HTR-8/SVneo (cell line): ENCODE measurements at places on chromosomes 1 and 21.

GRCh38 chr1:8145545-8146202, 119.6 kb upstream of the ERRFI1 start:
- no peak for DNase-seq

GRCh38 chr1:225321784-225322183, 106.1 kb downstream of the LBR start:
- no peak for DNase-seq

DNA sequence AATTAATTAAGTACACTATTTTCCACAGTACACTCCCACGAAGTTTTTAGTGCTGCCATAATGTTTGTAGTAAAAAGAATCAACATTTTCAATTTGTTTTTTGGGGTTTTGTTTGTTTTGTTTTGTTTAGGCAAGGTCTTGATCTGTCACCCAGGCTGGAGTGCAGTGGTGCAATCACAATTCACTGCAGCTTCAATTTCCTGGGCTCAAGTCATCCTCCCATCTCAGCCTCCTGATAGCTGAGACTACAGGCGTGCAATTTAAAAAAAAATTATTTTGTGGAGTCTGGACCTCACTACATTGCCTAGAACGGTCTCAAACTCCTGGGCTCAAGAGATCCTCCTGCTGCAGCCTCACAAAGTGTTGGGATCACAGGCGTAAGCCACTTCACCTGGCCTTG, 11.4 kb downstream of the GLUL start:
- DNase-seq = no peak

- peak; percentile 69 for DNase-seq
These were observed 128.5 kb upstream of the ERRFI1 start for GRCh38 chr1:8154621-8155052.

GRCh38 chr1:2271211-2271721, 43.1 kb downstream of the SKI start:
- DNase-seq = no peak

DNA sequence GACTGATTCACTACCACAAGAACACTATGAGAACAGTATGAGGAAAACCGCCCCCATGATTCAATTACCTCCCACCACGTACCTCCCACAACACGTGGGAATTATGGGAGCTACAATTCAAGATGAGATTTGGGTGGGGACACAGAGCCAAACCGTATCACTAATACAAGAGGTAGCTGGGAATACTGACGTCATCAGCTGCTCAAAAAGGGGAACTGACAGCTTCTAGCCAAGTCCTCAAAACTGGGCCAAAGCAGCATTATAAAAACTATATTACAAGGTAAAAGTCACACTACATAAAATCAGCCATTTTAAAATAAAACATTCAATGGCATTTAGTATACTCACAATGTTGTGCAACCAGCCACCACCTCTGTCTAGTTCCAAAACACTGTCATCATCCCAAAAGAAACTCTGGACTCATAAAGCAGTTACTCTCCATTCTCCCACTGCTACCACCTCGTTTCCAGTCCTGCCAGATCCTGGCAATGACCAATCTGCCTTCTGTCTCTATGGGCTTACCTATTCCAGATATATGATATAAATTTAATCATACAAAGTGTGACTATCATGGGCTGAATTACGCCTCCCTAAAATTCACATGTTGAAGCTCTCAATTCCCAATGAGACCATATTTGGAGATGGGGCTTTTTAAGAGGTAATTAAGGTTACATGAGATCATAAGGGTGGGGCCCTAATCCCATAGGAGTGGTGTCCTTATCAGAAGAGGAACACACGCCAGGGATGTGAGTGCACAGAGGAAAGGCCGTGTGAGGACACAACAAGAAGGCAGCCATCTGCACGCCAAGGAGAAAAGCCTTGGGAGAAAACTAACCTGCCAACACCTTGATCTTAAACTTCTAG, 192.1 kb downstream of the SETD4 start:
- no peak for DNase-seq

DNA sequence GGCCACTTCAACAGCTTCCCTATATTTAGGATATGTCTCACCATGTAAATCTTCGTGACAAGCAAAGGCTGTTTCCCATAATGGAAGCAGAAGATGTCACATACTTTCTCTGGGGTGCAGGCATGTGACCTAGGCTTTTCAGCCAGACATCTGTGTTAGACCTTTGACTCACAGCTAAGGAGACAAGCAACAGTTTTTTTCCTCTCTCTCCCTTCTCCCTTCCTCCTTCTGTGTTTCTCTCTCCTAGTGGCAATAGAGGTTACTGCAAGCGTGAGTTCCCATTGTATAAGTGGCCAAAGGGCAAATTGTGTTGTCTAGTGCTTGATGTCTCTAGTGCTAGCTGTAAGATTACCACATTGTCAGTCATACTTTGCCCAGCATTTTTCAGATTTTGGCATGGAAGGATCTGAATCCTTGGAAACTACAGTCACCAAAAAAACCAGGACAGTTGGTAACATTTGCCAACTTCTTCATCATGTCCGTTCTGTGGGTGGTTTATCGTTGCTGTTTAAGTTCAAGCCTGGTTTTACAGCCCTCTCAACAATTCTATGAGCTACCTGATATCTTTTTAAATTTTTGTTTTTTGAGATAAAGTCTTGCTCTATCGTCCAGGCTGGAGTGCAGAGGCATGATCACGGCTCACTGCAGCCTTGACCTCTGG, 44.4 kb upstream of the RABGAP1L start:
- DNase-seq = peak; percentile 40

DNA sequence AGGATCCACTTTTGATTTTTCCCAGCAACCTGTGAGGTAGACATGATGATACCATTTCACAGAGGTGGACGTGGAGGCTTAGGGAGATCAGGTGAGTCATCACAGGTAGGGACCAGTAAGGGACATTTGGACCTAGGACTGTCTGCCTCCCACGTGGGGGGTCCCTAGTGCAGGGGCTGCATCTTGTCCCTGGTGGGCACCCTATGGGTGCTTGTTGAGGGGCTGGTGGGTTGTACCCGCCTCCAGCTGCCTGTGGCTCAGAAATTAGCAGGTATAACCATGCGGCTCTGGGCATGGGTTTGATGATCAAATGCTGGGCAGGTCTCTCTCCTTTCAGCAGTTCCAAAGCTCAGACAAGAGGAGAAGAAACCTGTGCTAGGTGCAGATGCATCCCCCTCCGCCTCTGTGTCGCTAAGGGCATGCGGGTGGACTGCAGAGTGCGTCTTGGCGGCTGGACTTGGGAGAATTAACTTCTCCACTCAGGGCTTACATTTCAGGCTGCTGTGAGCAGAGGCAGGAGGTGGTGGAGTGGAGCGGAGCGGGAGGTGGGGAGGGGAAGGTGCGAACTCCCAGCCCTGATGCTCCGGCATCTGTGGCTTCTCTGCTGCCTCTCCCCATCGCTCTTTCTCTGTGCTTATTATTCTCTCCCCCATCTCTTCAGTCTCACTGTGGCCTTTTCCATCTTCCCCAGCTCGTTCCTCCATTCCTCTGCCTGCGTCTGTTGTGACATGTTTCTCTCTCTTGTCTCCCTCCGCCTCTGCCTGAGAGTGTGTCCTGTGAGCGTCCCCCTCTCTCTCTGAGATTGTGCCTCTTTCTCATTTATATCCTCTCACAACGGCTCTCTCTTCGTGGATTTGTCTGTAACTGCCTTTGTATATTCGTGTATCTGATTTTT, 146.8 kb downstream of the PTPRU start:
- no peak for DNase-seq

DNA sequence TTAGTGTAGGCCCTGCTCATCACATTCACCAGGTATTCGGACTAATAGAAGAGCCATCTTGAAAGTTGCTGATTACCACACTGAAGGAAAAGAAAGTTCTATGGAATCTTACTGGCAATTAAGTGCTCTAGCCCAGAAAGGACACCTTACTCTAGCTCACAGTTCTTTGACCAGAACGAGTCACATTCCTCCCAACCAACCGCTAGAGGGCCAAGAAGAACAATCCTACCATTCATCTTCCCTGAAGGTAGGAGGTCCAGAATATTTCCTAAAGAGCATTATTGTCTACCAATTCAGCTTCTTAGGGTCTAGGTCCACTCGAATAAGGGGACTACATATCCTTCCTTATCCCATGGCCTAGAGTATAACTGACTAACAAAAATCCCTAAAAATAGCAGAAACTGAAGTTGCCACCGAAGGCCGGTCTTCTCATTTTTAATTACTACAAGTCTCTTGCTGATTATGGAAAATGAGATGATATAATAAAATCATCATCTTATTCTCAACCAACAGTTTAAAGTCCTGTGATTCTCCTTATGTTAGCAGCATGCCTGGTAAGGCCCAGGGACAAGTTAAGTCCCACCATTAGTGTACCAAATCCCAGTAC, 2.7 kb upstream of the FMO1 start:
- DNase-seq = no peak

GRCh38 chr1:55313903-55314302, 98.7 kb upstream of the USP24 start:
- no peak for DNase-seq

- DNase-seq = peak; percentile 56
These were observed 10.5 kb downstream of the KIAA1614 start for GRCh38 chr1:180923021-180923841.

- DNase-seq = no peak
These were observed 12.9 kb upstream of the NUF2 start for GRCh38 chr1:163308811-163309210.

- no peak for DNase-seq
These were observed 109.1 kb upstream of the HOOK1 start for GRCh38 chr1:59705466-59706302.

GRCh38 chr1:143680304-143680703, 291.5 kb downstream of the FAM72C start:
- DNase-seq = no peak

- no peak for DNase-seq
These were observed 10.8 kb downstream of the OBSCN start for GRCh38 chr1:228218513-228219244.

DNA sequence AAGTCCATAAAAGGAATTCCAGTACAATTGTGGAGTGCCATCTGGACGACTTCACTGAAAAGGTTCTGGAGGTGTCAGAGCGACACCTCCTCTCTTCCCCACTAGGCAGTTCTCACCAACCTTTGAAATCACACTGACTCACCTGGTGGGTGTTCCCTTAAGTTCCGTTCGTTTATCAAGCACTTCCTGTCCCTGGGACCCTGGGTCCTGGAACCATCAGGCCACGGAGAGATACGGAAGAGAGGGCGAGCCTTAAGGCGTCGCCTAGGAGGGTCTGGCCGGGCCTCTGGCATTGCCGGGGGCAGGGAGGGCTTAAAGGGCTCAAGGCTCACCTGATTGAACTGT, 317 bp downstream of the SPAG17 start:
- DNase-seq = no peak

GRCh38 chr1:1304331-1305299, 3.1 kb downstream of the ACAP3 start:
- peak; percentile 71 for DNase-seq

GRCh38 chr1:198359024-198359653, 181.3 kb downstream of the ATP6V1G3 start:
- DNase-seq = no peak

DNA sequence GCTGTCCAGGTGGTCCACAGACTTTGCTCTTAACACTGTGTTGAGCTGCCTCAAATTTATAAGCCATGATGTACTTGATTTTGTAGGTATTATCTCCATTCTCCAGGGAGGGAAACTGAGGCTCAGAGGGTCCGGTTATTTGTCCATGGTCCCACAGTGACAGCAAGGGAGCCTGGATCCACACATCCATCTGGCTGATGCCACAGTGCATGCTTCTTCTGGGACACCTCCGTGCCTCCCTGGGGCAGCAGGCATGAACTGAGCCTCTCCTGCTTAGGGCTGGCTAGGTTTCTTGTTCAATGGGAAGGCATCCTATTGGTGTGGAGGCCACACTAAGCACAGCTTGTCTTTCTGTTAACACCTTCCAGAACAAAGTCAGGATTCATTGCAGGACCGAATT, 317.3 kb downstream of the AJAP1 start:
- DNase-seq = no peak

DNA sequence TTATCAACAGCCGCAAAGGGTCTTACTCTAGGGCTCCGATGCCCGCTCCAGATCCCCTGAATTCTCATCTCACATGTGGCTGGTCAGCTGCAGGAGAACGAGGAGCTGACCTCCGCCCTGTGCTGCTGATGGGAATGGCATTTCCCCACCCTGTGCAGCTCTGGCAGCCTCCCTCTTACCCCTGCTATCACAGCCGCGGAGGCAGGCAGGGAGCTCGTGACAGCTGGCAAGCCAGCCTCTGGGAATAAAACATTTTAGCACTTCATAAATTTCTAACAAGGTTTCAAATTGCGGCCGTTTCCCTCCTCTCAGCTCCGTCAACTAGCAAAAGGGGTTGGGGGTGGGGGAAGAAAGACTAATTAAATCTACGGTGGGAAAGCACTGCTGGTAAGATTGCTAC, 81.1 kb downstream of the DSCAM start:
- DNase-seq = no peak

GRCh38 chr1:153789478-153790034, 14.3 kb downstream of the SLC27A3 start:
- DNase-seq = no peak

- no peak for DNase-seq
These were observed 318.5 kb upstream of the DUSP10 start for GRCh38 chr1:222060210-222060916.

DNA sequence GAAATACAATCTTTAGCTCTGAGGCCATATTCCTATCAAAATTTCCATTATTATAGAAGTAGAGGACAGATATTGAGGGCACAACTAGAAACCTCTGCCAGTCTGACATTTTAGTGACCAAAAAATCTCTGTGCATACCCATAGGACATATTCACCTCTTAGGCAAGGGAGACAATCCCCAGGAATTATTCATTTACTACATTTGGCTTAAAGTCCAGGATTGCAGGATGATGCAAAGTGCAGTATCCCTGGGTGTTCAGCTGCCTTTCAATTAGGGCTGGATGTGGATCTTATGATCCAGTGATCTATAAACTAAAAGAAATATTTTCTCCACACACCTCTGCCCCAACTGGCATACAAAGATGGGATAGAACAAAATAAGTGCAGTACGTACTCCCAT, 50.9 kb downstream of the PTGS2 start:
- DNase-seq = no peak

DNA sequence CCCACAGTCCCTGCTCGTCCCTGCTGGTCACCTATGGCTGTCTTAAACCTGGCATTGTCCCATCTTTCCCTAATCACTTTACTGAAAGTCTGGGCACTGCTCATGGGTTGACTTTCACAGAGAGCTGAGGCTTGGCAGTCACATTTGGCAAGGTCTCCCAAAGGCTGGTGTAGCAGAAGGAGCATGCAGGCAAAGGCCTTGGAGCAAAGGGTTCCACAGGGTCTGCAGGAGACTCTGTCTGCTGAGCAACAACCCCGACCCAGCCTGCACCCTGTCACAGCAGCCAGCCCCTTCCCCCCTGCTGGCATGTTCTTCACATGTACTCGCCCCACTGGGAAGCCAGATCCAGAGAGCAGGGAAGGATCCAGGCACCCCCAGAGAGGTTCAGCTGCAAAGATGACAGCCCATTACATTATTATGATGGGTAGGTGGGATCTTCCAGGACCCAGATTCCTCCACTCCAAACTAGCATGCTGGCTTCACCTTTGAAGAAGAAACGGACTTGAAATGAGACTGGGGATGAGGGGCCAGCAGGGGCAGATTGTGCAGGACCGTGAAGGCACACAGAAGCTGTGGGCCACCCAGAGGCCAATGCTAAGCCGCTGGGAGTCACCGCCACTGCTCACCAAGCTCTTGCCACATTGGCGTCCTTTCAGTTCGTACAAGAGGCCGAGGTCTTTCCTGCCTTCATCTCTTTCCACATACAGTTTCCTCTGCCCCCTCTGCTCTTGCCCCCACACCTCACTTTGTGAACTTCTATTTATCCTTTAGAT, 14.2 kb upstream of the TMEM125 start:
- DNase-seq = no peak

GRCh38 chr1:22490309-22490708, 38.7 kb downstream of the ZBTB40 start:
- DNase-seq = no peak
